Activated CD8-positive, alpha-beta memory T cell treated with anti-CD3 and anti-CD28 coated beads for 1 hour (primary cell): ENCODE measurements at places on chromosomes 12 and 14.

GRCh38 chr12:133202493-133203343 lies 21.4 kb downstream of the ZNF268 start:
- no peak for DNase-seq

DNA sequence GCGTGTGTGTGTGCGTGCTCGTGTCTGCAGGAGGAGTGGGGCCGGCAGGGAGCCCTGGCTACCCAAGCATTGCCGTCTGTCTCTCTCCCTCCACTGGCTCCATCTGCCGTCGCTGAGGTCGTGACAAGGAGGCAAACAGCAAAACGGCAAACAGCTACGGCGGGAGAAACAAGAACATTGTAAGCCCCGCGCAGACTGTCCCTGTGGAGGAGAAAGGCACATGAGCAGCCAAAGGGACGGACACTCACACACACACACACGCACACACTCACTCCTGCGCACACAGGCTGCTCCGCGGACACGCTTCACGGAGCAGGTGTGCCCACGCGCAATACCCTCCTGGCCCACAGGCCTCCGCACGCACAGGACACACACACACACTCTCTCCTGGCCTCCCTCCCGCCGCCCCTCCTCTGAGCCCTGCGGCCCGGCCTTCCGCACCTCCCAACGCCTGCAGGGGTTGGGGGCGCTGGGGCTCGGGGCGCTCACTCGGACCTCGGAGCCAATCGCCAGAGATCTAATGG lies 905 bp downstream of the CISTR start:
- DNase-seq, result no peak

- DNase-seq, result no peak
Measured at GRCh38 chr14:78405079-78405856, 235.1 kb downstream of the NRXN3 start.

DNA sequence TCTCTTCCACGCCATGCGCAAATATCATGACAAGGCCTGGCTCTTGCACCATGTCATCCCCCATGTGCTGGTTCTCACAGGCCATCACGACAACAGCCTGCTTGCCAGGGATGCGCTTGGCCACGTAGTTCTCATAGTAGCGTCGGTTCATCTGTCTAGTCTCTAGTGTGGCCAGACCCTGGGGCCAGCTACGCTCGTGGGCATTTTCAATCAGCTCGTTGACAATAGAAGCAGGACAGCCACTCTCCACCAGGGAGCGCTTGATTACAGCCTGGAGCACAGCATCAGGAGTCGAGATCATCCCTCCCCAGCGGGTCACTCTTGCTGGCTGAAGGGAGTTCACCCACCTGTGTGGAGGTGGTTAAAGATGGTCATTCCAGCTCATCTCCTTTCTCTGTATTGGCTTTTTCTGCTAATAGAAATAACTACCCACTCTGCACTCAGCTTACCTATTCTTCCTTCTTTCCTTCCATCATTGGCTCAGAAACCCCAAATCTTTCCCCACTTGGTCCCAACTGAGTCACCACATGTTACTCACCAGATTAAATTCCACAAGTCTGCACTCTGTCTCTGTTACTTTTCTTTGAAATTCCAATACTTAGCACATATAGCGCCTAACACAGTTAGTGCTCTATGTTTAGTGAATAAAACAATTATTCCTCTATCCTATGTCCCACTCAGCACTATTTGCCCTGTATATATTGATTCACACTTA lies 15.1 kb downstream of the RNF41 start:
- DNase-seq, result no peak

DNA sequence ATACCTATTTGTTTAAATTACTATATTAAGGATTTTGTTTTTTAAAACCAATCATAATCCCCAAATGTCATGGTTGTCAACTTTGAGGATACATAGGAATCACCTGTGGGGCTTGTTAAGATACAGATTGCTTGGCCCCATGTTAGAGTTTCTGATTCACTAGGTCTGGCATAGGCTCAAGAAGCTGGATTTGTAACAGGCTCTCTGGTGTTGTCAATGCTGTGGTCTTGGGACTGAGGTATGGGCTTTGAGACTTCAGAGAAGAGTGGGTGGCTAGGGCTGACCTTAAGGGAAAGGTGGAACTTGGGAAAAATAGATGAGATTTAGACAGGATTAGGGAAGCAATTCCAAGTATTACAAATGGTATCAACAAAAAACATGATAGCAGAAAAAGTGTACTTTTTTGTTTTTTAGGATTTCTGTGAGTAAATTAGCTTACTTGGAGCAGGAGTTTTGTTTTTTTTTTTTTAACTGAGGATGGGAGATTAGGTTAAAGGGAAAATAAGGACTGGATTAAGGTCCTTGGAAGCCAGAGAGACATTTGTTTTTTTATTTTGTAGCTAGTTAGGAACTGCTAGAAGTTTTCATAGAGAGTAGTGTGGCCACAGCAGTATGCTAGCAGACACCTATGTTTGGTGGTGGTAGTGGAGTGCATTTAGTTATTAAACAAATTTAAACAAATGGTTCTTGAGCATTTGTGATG lies 88.6 kb downstream of the RAD51B start:
- DNase-seq, result no peak

GRCh38 chr12:1355396-1355795 lies 239.0 kb downstream of the FBXL14 start:
- no peak for DNase-seq
